SW480 (cell line): ENCODE measurements at places on chromosomes 7 and 10.

DNA sequence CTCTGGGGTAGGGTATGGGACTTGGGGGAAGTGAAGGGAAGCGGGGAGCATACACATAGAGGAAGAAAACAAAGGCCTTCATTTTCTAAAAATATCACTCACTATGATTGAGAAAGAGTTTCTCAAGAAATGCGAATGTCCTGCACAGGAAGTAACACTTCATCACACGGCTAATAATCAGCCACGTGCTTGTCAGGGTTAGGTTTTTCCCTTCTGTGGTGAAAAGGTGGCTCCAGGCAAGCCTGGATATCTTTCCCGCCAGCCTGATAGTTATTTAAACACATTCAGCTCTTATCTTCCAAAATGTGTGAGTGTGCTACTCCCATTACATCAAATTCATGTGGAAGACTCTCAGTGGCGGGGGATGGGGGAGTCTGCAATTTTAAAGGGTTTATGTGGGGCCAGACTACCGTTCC, 166.4 kb upstream of the ADO start:
- DNase-seq: no peak

GRCh38 chr10:45080331-45080730, 79.6 kb downstream of the ZNF22 start:
- no peak for DNase-seq

- DNase-seq: no peak
These were observed 1.3 kb downstream of the SNCG start for GRCh38 chr10:86959737-86960002.

DNA sequence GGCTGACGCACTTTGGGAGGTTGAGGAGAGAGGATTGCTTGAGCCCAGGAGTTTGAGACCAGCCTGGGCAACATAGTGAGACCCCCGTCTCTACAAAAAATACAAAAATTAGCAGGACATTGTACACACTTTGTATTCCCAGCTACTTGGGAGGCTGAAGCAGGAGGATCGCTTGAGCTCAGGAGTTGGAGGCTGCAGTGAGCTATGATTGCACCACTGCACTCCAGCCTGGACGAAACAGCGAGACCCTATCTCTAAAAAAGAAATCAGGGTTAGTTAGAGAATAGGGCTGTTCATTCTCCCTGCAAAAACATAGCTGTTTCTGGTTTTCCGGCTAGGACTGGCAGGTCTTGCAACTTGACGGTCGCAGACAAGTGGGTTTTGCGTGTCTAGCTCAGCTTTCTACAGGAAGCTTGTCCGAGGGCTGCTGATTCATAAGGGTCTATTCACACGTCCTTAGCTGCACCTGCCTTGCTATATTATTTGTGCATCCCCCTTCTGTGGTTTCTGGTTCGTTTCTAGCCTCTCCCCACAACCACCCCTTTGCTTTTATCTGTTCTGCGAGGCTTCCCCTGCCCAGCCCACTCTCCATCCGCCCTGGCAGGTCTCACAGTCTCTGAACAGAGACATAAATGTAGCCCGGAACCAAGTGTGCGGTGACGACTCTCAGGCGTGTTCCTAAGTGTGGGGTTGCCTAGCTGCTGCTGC, 10.7 kb downstream of the AMZ1 start:
- peak; percentile 85 for DNase-seq

DNA sequence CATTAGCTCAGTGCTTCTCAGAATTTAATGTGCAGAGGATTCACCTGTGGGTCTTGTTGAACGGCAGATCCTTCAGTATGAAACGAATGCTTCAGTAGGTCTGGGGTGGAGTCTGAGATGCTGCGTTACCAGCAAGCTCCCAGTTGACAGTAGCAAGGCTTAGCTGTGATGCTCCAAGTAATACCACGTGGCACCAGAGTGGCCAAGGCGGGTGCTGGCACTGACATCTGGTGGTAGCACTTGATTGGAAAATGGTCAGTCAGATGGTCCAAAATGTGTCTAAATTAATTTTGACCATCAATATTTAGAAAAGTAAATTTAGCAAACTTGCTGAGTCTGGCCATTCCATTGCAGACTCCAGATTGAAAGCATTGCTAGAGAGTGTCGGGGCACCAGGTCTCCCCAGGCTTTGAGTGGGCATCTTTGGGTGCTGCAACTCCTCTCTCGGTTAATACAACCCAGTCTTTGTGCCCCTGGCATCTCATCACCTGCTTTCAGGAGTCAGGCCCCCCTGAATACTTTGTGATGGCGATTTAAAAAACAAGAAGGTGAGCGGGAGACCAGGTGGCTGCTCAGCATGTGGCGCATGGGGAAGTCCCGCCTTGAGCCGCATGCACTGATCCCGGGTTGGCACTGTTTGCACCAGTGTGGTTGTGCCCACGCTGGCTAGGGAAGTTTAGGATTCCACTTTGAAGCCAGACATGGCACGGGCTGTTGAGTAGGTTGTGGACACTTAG, 130.1 kb downstream of the NT5C2 start:
- peak; percentile 13 for DNase-seq

- DNase-seq: no peak
These were observed 29.0 kb downstream of the ANKMY2 start for GRCh38 chr7:16616542-16616941.

DNA sequence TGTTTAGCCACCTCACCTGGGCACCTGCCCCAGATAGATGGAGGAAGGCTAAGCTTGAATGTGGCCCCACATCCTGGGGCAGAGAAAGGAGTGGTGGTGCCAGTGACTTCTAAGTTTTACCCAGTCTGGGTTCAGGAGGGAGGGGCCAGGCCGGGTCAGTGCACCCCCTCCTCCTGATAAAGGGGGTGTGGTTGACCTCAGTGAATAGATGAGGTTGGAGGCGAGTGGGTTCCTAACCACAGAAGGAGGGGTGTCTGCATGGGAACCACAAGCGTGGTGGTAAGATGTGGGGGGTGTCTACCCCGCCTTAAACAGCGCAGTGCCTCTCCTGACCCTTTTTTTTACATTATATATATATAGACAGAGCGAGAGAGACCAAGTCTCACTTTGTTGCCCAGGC, 105.3 kb upstream of the KCTD7 start:
- DNase-seq: no peak

GRCh38 chr10:70742537-70743429, 42.4 kb downstream of the TBATA start:
- DNase-seq: no peak

DNA sequence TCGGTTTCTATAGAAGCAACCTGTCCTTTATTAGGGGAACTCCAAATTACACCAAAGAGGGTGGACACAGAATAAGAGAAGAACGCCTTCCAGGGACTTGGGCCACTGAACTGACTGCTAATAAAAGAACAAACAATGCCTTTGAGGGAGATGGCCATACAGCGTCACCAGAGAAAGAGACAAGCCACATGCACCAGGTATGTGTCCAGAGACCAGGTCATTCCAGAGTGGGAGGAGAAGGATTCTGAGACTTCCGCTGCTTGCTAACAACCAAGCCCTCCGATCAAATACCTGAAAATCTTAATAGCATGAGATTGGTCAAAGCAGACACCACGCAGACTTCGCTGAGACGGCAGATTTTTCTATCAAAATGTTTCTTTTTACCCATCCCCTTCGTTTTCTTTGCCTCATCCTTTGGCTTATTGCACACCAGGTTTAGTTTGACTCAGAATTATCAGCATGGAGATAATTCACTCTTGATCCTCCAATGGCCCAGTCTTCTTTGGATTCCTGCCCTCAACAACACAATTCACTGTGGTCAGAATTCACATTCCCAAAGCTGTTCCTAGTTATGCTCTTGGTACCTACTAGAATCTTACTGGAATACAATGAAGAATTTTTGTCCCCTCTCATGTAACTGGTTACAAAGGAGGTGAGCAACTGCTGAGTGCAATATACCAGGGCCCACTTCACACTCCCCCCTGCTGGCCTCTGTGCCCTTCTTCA, 87.4 kb upstream of the DDC start:
- DNase-seq: no peak

- DNase-seq: no peak
These were observed 247.8 kb downstream of the SEMA3A start for GRCh38 chr7:83946801-83947200.

DNA sequence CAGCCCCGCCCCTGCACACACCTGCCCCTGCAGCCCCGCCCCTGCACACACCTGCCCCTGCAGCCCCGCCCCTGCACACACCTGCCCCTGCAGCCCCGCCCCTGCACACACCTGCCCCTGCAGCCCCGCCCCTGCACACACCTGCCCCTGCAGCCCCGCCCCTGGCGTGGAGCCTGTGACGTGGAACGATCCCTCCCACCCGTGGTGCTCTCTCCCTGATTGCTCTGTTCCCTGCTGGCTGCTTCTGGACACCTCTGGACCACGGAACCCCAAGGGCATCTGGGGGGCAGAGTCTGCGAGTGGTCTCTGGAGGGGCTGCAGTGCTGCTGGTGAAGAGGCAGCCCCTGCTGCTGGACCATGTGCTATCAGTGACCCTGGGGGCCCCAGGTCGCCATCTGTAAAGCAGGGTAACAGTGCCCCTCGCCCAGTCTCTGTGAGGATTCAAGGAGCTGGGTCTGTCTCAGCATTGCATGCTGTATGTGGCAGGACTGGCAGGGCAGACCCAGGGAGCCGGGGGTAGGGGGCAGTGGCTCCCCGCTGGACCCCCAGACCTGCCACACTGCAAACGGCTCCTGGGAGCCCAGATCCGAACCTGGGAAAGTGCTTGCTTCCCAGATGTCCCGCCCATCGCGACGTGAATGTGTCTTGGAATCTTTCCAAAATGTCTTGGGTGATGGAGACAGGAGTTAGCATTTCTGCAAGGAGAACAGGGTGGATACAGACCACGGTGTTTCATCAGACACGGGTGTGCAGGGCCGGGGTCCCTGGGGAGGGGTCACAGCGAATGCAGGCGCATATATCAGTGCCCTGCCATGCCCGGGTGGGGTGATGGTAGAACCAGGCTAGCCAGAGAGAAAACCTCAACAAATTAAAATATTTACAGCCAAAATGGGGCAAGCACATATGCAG, 27.9 kb upstream of the NKX6-2 start:
- DNase-seq: no peak

- no peak for DNase-seq
These were observed 1174.3 kb downstream of the XPNPEP1 start for GRCh38 chr10:108749042-108749441.

- no peak for DNase-seq
These were observed 21.9 kb downstream of the SFRP4 start for GRCh38 chr7:37894671-37895070.

- no peak for DNase-seq
These were observed 182.8 kb downstream of the MAD1L1 start for GRCh38 chr7:2049782-2050510.

DNA sequence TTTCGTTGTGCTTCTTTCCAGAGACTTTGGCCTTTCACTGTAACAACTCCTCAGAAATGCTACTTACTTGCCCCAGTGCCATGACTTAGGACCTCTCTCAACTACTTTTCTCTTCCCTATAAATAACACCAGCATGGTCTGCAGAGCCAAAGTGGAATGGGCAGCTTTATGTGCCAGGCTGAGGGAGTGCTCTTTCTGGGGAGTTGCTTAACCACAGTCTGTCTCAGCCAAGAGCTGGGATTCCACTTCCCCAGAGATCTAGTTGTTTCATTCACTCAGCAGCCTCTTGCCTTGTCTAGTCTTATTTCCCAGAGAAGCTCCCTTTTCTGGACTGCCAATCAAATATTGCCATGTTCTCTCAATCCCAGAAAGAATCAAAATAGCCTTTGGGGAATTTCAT, 912.2 kb downstream of the GRID1 start:
- DNase-seq: no peak

DNA sequence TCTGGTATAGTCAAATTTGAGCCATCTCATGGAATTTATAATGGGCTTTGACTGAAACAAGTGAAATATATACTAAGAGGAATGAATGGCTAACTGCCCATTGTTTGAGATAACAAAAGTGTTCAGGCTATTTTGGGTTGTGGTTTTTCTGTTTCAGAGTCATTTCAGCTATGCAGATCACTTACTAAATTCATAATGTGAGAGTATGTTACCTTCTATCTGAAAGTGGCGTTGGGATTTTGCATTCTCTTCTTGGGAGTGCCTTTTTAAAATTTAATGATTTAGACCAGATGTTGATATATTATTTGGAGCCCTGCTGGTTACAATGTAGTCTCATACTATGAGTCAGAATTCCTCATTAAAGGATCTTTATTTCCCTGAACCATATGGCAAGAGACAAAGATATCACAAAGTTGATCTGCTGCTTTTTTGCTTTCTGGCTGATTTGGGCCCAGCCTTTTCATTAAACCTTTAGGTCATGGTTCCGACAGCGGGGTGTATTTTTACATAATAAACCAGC, 10.4 kb downstream of the VCL start:
- DNase-seq: no peak

DNA sequence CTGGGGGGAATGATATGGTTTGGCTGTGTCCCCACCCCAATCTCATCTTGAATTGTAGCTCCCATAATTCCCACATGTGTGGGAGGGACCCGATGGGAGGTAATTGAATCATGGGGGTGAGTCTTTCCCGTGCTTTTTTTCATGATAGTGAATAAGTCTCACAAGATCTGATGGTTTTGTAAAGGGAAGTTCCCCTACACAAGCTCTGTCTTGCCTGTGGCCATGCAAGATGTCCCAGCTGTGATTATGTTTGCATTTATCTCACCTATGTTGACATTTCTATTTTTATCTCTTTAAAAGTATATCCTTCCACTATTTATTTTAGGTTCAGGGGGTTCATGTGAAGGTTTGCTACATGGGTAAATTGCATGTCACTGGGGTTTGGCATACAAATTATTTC, 323.9 kb upstream of the GLI3 start:
- no peak for DNase-seq

DNA sequence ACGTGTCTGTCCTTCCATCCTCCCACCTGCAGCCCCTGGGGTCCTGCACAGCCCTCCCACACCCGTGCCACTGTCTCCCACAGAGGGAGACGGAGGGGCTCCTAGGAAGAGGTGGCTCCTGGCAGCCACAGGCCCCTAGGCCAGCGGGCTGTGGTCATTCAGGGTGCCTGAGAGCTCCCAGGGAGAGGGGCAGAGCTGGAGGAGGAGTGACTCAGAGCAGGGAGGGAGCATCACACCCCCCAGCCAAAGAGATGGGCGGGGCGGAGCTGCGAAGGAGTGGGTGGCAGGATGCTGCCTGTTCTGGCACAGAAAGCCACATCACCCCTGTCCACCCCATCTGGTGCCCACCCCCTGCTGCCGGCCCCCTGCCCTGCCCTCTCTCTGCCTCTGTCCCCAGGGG, 50.5 kb downstream of the STK32C start:
- DNase-seq: peak; percentile 59

- peak; percentile 80 for DNase-seq
These were observed 811 bp upstream of the ARHGAP12 start for GRCh38 chr10:31929261-31930022.

DNA sequence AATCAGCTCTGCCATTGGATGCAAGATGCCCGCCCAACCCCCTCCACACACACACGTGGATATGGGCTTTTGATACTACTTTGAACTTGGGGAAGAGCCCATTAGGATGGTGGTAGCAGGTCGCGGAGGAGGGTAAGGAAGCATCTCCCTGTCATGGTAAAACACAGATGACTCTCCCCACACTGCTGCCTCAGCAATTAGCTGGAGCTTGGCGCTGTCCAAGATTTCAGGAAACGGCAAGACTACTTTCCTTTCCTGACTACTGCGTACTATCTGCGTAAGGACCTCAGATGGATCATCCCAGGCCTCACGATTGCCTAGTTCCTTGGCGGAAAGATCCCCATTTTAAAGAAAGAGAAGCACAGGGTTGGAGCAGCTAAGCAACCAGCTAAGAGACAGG, 134.3 kb downstream of the C10orf90 start:
- no peak for DNase-seq
